NCI-H2081 treated with DMSO at 0.1 percent for 48 hours (cell line): ENCODE measurements at places on chromosomes 12 and 14.

DNA sequence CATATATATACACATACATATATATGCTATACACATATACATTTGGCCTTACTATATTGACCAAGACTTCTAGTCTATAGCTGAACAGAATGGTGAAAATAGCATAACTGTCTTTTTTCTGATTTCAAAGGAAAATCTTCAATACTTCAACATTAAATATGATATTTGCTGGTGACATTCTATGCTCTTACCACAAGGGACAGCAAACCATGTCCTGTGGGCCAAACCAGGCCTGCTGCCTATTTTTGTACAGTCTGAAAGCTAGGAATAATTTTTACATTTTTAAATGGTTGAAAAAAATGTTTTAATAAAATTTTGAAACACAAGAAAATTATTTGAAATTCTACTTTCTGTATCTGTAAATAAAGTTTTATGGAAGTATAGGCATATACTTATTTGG lies 63.6 kb downstream of the EML5 start:
- DNase-seq, result no peak

DNA sequence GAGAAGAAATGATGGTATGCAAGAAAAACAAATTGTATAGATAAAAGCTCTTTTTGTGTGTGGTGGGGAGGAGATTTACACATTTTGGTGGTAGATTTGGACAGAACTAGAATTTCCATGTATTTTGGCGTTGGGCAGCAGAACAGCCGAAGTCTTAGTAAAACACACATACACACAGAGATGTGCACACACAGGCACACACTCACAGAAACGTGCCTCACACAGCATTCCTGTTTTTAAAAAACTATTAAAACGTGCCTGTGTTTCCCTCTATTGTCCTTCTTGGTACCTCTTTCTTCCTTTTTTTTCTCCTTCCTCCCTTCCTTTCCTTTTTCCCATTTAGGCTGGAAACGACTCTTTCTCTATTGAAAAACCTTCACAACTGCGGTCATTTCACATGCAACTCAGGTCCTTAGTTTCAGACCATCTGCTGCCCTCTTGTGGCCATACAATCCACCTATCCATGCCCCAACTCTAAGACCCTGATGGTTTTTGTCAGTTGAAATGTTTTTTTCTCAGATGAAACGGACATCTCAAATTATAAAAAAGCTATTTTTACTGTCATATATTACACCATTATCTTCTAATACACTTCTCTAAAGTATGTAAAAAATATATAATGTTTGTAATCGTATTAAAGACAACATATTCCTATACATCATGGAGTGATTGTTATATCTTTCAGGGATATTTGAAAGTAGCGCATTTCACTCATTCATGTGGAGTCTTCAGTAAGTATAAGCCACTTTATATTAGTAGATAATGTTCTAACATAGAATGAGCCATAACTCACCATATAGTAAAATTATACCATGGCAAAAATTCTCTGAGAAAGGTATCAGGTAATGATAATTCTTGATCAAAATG lies 386.7 kb upstream of the NOVA1 start:
- peak; percentile 62 for DNase-seq

- no peak for DNase-seq
Measured at GRCh38 chr12:106149096-106149784, 10.5 kb upstream of the NUAK1 start.

GRCh38 chr14:51370758-51371386 lies 130.8 kb downstream of the TMX1 start:
- no peak for DNase-seq

DNA sequence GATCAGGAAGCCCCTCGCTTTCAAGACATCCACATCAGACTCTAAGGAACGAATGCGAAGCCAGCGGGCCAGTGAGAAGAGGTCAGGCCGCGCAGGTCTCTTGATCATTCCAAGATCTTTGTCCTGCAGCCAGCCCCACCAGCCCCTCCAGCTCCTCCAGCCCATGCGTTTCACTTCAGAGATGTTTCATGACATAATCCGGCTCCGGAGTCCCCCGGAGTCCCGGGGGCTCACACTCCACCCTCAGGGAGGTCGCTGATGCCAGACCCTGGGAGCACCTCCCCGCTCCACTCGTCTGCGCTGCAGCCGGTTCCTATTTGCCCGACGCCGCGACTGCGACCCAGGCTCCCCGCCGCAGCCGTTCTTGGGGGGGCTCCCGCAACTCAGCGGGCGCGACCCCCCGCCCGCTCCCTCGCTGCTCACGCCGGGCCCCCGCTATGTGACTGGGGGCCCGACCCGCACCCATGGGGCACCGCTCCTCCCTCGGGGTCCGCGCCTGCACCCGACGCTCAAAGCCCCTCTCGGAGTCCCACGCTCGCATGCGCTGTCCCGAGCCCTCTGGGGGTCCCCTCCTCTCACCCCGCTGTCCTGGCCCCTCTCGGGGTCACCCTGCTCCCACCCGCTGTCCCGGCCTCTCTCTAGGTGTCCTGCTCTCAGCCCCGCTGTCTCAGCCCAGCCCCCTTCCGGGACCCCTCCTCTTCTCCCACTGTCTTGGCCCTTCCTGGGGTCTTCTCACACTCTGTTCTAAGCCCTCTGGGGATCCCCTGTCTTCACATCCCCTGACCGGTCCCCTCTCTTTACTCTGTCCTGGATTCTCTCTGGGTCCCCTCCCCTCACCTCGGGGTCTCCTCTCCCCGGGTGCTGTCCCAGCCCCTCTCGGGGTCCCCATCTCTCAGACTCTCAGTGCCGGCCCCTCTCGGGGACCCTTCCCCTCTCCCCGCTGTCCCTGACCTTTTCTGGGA lies 1.1 kb downstream of the TAOK3 start:
- DNase-seq, result no peak

GRCh38 chr12:53336181-53336681 lies at the start of gene SP7:
Gene SP7, minus strand, starts transcription at chr12:53336354. Its CDS starts 708 bp downstream, at chr12:53335646.
- DNase-seq, result no peak

GRCh38 chr14:23773981-23774380 lies 137.8 kb downstream of the DHRS2 start:
- DNase-seq, result no peak

DNA sequence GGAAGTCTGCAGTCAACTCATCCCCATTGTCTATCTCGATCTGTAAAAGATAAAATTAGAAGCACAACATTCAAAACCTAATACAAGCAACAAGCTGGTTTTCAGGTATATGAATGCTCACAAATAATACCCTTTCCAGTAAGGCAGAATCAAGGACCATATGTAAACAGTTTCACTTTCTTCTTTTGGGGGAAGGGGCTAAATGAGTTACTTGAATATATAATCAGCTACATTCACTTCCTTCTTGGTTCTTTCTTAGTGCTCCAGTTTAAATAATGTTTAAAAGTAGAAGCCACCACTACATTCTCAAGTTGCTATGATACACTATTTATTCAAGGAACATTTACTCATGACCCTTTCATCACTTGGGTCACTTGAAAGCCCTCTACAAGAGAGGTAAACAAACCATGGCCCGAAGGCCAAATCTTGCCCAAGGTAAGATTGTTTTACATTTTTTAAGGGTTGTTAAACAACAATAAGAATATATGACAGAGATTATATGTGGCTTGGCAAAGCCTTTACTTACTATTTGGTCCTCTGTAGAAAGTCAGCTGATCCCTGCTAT lies 10.3 kb downstream of the TWF1 start:
- DNase-seq, result no peak

DNA sequence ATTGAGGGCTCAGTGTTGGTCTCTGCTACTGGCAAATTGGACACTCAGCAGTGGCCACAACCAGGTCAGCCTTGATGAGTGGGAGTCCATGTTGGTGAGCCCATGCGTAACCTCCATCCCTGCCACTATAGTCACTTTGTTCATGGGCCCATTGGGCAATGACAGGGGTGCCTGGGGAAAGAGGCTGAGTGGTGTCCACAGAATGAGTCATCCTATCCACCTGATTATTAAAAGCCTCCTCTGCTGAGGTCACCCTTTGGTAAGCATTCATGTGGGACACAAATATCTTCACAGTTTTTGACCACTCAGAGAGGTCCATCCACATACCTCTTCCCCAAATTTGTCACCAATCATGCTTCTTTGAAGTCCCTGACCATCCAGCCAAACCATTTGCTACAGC lies 50.0 kb downstream of the FIGNL2 start:
- no peak for DNase-seq

GRCh38 chr14:28577187-28577586 lies 189.4 kb upstream of the FOXG1 start:
- DNase-seq, result no peak

DNA sequence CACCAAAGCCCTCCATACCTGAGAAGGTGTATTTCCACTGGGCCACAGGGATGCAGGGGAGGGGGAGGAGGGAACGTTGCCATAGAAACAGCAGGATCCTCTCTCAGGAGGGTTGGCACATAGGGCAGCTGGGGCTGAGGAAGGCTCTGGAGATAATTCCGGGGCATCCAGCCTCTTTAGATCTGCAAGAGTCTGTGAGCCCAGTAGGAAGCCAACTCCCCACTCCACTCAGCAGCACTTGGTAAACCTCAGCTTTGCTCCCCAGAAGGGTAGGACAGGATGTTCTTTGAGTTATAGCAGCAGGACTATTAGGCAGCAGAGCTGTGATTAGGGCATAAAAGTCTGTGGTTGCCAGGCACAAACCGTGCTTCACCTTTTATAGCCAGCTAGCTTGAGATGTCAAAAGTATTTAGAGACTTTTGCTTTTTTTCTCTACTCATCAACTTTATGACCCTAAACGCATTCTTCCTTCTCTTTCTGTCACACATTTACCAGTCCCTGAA lies 7.8 kb upstream of the PLEKHG3 start:
- DNase-seq, result no peak

DNA sequence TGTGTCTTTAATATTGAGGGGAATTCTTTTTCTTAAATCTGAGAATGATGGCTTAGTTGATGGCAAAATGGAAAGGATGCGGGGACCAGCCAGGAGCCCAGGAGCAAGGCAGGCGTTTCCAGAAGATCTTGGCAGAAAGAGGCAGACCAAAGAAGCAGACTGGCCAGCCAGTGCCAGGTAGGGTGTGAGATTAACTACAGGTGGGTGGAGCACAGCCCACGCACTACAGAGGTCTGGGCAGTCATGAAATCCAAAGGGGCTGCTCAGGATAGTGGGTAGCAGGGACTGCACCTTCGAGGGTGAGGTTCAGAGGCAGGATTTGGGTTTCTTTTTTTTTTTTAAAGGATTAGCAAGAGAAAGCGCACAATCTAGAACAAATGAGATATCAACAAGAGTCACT lies 17.7 kb upstream of the PCNX1 start:
- DNase-seq, result no peak

DNA sequence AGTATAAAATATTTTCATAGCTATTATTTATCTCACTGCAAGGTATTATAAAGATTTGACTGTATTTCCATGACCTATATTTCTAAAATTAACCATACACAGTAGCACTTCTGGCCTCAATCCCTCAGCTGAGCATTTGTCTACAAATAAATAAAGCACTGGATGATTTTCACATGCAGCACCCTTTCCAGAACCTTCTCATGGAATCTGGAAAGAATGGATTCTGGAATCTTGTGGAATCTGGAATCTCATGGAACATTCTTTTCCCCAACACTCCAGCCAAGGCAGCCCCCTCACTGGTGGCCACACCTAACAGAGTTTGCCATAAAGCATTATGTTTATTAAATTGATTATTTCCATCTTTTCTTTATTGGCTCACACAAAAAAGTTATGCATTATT lies 199.2 kb downstream of the MSRB3 start:
- no peak for DNase-seq

GRCh38 chr12:72491426-72491825 lies 219.3 kb downstream of the TRHDE start:
- no peak for DNase-seq

GRCh38 chr12:58225203-58225877 lies 284.0 kb downstream of the ATP23 start:
- no peak for DNase-seq

DNA sequence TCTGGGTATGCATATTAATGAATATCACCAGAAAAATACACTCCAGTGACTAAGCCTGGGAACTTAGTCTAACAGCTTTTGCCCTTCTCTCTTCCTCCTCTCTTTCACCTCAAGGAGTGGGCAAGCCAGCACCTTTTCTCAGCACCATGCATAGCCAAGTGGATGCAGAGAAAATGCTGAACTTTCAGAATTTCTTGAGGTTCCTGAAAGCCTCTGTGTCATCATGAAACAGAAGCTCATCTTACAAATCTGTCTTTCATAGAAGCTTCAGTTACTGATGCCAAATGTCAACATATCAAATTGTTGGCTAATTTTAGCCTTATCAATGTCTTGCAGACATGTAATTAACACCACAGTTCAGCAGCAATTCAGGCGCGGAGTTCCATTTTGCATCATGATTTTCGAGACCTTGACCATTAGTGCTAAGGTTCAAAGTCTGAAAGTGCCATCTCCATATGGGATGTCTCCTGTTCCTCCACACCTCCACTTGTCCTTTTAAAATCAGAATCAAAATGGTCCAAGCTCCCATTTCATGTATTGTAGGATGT lies 51.1 kb upstream of the RPH3A start:
- no peak for DNase-seq
